ENCODE measurements at places on chromosomes 11 and 22. TPM values are rescaled to one million over a fixed set of nuclear protein-coding genes. Genes with fewer than 3 reads are reported as not detected.

DNA sequence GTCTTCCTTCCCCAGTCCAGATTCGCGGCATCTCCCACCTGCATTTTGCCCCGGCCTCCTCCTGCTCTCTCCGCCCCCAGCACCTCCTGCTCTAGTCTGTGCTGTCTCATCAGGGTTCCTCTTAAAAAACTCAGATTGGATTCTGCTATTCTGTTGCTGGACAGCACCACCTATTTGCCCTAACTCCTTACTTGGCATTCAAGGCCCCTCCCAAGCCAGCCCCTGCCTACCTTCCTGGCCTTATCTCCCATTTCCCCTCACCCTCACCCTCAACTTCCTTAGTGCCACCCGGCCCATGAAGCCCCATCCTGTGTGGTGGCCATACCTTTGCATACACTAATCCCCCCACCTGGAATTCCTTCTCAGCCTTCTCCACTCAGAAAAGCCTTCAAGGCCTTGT lies 59.9 kb upstream of the PRDM11 start:
- no peak for DNase-seq

DNA sequence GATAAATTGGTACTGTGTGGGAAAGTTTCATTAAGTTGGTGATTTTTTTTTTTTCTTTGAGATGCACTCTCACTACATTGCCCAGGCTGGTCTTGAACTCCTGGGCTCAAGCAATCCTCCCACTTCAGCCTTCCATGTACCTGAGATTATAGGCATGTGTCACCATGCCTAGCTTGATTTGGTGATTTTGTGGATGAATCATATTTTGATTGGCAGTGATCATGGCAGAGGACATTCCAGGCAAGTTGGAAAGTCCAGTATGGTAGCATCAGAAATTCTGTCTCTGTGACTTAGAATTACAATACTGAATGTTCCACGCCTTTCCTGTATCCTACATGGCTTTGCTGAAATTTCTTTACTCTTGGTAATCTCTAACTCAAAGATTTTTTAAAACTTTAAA lies 49.4 kb downstream of the HORMAD2 start:
- DNase-seq, result no peak

GRCh38 chr11:72821920-72822799 lies 7.9 kb downstream of the ATG16L2 start:
- DNase-seq, result peak; percentile 79

DNA sequence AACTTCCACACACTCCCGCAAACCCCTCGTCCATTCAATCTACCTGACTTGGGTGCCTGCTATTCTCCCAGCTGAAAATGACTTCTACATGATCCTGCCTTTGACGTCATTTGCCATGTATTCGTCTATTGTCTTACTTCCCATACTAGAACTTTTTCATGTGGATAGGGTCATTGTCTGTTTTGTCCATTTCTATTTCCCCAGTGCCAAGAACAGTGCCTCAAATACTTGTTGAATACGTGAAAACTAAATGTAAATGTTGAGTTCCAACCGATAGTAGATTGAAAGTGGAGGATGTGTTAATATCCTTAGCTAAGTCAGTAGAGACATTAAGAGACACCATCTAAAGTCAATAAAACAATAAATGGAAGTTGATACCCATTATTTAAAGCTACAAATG lies 935 bp downstream of the TRIM68 start:
- DNase-seq, result no peak

Gene FAM181B
- total RNA-seq, result not detected

Gene CRYAB
- total RNA-seq, result not detected

Gene FIBIN
- 5.7 TPM for total RNA-seq
